Stimulated activated CD8-positive, alpha-beta memory T cell treated with anti-CD3 and anti-CD28 coated beads, Interleukin-7, amount 100 ng/mL, for 4 hours (primary cell): ENCODE measurements at places on chromosomes 2 and 18.
A peak's percentile ranks its signal among the peaks of the same experiment; 100 is the strongest.

DNA sequence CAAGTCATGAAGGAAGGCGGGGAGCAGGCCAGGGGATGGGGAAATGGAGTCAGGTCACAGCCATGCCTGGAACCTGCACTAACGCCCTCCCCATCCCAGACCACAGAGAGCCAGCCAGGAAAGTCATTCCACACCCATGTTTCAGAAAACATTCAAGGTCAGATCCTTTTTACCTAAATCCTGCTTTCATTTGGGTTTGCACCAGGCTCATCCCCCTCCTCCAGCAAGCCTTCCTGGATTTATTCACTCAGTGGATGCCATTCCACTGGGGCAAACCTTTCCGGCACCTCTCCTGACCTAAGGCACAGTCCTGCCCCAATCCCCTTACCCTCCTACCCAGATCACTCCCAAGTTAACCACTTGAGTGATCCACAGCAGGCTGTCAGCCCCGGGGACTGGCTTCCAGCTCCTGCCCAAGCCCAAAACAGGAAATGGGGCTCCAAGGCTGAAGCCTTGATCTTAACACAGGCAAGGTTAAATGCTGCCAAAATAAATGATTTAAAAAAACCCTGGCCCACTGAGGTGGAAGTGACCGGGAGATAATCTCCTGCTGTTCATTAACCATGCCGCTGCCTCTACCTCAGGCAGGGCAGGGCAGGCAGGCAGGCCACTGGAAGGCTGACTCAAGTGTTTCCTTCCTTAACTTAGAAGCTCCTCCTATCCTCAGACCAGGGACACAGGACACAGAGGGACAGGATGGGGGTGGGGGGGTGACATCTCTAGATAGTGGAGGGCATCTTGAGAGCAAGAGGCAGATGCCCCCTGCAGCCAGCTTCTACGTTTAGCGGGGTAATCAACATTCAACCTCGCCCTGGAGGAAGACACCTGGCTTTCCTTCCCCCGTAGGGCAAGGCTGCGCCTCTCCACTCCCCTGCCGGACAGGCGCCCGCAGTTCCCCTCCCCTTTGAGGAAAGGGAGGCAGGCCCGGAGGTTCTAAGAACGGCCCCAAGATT, 1.4 kb downstream of the RAB11FIP5 start:
- no peak for DNase-seq

GRCh38 chr18:10477121-10477862, 22.9 kb downstream of the APCDD1 start:
- DNase-seq = no peak

- no peak for DNase-seq
These were observed 111.8 kb downstream of the CELF4 start for GRCh38 chr18:37453752-37454151.

DNA sequence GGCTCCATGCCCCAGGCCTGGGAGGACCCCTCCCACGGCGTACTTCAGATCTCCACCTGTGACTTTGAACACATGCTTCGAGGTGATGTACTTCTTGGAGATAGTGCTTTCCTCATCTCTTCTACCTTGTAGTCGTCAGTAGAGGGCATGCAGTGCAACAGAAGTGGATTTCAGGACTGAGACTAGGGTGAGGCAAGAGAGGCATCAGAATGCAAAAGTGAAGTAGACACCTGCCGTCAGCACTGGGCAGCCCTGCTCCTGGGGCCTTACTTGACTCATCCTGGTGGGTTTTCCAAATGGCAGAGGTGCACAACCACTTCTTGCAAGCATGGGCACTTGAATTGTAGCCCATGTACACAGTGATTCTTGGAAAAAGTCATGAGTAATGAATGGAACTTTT, 258.8 kb downstream of the NEDD4L start:
- no peak for DNase-seq

- no peak for DNase-seq
These were observed 9.2 kb upstream of the DNAH7 start for GRCh38 chr2:196077821-196078220.

- DNase-seq = no peak
These were observed 447 bp downstream of the TRAF3IP1 start for GRCh38 chr2:238320648-238321281.

GRCh38 chr18:49898421-49898820, 85.1 kb upstream of the ACAA2 start:
- peak; percentile 24 for DNase-seq

DNA sequence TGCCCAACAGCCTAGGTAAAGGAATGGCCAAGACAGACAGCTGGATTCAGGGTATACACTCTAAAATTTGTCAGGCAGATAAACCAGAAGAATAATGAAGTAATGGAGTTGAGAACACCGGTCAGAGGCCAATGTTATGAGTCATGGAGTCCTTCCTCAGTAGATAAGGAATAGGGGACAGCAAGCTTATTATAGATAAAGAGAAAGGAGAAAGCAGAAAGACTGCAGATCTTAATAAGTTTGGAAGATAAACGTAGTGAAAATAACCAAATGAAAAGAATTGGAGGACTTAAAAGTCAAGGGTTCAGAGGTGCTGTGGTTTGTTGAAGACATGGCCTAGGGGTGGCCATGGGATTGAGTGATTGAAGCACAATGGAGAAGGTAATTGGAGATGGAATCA, 63.5 kb upstream of the NFE2L2 start:
- DNase-seq = no peak

- DNase-seq = no peak
These were observed 40.8 kb downstream of the GTF3C3 start for GRCh38 chr2:196758474-196759377.

- DNase-seq = no peak
These were observed 853 bp upstream of the OSBPL6 start for GRCh38 chr2:178193496-178193822.

DNA sequence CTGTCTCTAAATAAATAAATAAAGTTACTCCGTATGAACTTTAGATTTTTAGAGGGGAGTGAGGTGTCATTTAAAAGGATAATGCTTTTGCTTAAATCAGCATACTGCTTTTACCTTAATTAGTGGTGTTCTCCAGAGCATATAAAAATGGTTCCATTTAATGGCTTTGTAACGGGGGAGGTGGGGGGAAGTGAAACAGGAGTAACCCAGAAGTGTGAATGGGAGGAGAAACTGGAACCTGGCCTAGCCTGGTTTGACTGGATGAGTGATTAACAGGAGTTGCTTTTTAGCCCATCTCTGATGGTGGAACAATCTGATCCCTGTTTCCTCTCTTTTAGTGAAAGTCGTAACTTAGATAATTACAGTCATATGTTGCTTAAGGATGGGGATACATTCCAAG, 1.6 kb downstream of the CNDP2 start:
- no peak for DNase-seq

GRCh38 chr2:31227110-31227509, 6.8 kb upstream of the EHD3 start:
- no peak for DNase-seq

GRCh38 chr2:80302314-80303005, 2.1 kb downstream of the LRRTM1 start:
- no peak for DNase-seq

- DNase-seq = no peak
These were observed 658.6 kb upstream of the FANCL start for GRCh38 chr2:58899692-58900091.

- DNase-seq = no peak
These were observed 208.1 kb downstream of the MEMO1 start for GRCh38 chr2:31802711-31803110.

DNA sequence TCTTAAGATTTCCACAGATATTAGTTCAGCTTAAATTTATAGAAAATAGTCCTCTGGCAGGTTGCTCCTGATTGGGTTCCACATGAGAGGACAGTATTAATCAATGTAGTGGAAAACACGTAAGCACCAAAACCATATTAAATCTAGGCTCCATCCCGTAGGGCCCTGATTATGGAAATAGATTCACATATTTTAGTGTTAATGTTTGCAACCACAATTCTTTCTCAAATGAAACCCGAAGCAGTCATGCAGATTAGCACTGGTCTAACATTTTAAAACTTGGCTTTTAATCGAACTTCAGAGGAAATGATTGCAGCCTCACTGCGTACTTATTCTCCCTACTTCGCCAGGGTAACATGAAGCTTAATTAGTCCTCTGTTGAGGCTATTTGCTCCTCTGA, 60.9 kb downstream of the METTL4 start:
- no peak for DNase-seq

- no peak for DNase-seq
These were observed 1.8 kb downstream of the CDK5R2 start for GRCh38 chr2:218961229-218961628.

DNA sequence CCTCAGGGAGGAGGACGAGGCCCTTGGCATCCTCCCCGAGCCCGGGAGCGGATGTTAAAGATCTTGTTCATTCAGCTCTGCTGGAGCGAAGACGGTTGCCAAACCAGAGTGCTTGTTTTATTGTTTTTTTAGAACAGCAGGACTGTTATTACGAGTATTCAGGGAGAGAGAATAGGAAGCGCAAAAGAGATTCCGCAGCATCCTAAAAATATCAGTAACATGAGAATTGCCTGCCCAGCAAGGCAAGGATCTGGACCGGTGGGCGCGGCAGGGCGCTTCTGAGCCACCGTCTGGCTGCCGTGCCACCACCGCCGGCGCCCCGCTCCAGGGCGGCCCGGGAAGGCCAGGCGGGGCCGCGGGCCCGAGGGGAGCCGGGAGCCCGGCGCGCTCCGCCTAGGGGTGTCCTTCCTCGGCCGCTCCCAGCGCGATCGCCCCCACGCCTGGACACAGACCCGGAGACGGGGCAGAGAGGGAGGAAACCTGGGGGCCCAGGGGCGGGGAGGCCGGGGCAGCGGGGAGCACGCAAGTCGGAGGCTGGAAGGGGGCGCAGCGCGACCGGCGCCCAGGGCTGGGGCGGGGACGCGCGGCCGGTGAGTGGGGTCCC, 843 bp downstream of the CYS1 start:
- no peak for DNase-seq

- DNase-seq = no peak
These were observed 65.8 kb upstream of the TLK1 start for GRCh38 chr2:171226461-171226860.

DNA sequence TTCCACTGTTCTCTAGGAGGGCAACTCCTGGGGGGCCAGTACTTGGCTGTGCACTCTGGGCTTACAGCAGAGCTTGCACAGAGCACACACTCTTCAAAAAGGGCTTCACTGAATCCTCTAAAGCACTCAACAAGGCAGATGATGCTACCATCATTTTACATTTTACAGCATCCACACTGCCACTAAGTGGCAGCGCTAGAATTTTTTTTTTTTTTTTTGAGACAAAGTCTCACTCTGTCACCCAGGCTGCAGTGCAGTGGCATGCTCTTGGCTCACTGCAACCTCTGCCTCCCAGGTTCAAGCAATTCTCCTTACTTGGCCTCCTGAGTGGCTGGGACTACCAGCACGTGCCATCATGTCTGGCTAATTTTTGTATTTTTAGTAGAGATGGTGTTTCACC, 8.6 kb downstream of the AMMECR1L start:
- no peak for DNase-seq

GRCh38 chr2:45778720-45779171, 127.3 kb downstream of the PRKCE start:
- DNase-seq = peak; percentile 28

DNA sequence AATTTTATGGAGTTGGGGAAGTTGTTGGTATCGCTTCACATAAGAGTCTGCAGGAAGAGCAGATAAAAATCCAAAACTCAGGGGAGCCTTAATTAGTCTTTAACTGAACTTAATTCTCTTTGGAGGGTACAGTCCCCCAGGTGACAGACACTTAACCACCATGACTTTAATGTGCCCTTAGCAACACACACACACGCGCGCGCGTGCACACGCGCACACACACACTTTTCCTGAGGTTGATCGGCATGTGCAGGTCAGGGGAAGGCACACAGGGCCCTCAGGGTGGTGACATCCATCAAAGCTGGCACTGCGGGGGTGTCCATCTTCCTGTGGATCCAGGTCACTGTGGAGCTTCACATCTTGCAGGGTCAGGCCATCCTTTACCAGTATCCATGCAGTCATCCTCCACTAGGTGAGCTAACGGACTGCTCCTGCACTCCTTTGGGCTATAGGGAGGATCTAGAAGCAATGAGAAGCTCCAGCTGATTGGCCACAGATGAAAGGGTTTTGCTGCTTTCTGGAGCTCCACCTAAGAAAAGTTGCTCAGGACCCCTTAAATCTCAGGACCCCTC, 21.9 kb upstream of the NCK2 start:
- DNase-seq = no peak

- no peak for DNase-seq
These were observed 147.6 kb downstream of the CLIP4 start for GRCh38 chr2:29262681-29263260.

GRCh38 chr2:65049010-65049639, 7.1 kb upstream of the CEP68 start:
- no peak for DNase-seq

DNA sequence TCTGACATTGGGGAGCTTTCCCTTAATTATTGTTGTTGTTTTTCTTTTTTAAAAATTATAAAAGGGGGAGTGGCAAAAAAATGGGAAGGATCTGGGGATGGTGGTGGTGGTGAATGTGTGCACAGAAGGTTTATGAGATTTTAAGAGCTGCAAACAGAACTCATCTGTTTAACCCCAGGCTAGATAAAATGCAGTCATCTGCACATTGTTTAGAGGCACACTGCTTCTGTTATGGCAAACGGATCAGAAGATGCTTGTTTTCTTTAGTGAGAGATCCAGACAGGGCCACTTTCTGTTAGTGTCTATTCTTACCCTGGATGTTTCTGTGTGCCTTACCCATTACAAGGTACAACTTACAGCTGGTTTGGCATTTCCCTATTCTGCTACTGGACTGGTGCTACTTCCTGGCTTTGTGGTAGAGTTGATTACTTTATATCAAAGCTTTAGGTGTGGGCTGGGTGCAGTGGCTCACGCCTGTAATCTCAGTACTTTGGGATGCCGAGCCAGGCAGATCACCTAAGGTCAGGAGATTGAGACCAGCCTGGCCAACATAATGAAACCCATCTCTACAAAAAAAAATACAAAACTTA, 68.2 kb upstream of the NRP2 start:
- no peak for DNase-seq

GRCh38 chr18:74286106-74286855, 5.5 kb downstream of the CYB5A start:
- no peak for DNase-seq

- DNase-seq = no peak
These were observed 58.7 kb downstream of the ASXL2 start for GRCh38 chr2:25819597-25820039.

GRCh38 chr2:74357627-74358026, 14.4 kb upstream of the SLC4A5 start:
- DNase-seq = no peak

DNA sequence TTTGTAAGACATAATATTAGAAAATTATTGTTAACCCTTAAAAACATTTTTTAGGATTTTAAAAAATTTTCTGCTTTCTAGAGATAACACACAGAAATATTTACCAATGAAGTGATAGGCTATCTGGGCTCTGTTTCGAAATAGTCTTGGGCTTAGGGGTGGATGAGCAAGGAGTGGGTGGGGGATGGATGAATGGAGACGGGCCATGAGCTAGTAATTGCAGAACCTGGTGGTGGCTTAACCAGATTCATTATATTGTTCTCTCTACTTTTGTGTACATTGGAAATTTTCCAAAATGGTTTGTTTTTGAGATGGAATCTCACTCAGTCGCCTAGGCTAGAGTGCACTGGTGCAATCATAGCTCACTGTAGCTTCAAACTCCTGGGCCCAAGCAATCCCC, 89.6 kb downstream of the TCF7L1 start:
- DNase-seq = no peak
